ENCODE measurements at places on chromosomes 7 and 10. TPM values are rescaled to one million over a fixed set of nuclear protein-coding genes. Genes with fewer than 3 reads are reported as not detected.

- DNase-seq: no peak
Observed at GRCh38 chr10:32650246-32650655, 204.3 kb downstream of the CCDC7 start.

DNA sequence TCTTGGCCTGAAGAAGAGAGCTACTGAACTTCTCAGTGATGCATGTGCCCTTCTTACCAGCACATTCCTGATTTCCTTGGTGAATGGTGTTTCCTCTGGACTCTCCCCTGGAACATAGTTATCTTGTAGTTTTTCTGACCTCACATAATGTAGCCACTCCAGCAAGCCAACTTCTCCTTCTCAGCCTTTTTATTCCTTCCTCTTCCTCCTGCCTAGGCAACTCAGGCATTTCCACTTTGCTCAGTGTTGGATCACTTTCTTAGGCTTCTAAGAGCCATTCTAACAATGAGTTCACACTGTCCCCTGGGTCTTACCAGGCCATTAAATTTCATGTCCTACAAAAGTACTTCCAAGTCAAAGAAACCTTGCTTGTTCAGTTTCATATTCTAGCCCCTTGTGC is 3.6 kb upstream of the PTTG1IP2 start:
- DNase-seq: no peak

DNA sequence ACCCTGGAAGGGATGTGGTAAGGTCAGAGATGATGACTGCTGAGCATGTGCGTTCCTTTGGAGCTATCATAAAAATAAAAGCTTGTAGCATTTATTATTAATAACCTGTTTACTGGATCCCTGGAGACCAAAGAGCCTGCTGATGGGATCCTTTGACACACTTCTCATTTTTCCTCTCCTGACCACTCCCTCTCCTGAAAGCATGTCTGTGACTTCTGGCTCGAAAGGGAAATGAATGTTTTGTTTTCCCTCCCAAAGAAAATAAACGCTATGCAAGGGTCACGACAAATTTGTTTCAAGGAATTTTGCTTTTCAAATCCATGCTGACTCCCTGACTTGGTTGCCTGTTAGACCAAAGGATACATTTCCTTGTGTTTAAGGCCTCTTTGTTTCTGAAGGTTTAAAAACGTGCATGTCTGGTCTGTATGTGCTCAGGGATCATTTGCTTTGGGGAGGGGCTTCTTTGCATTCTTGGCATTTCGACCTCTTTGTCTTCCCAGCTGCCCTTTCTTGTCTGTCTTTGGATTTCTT is 185.1 kb upstream of the AGK start:
- DNase-seq: no peak

GRCh38 chr7:133950855-133951254 is 176.3 kb upstream of the LRGUK start:
- DNase-seq: no peak

DNA sequence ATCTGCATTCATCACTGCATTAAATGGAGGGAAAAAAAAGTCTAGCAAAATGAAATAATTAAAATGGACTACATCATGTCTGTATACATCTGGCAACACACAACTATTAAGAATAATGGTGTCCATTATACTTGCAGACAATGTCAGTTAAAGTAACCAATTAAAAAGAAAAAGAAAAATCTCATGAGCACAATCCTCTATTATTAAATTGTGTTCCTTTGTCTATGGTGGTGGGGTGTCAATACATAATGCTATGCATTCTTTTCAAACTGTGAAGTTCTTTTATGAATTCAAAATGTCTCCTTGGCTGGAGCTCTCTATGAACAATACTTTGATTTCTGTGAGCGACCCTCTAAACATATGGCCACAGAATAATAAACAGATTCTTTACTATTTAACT is 63.5 kb downstream of the NRP1 start:
- DNase-seq: no peak

GRCh38 chr10:46560952-46561351 is 4.5 kb upstream of the GPRIN2 start:
- no peak for DNase-seq

GRCh38 chr10:120987359-120987758 is 136.2 kb downstream of the WDR11 start:
- DNase-seq: no peak

The KIAA1217 gene
- 74.2 TPM for polyA plus RNA-seq

The SPDYE1 gene
- polyA plus RNA-seq: 0.27 TPM

The SUGCT gene
- 15.4 TPM for polyA plus RNA-seq

The HIPK2 gene
- 88.7 TPM for polyA plus RNA-seq

The FZD1 gene
- 58.7 TPM for polyA plus RNA-seq

The ITGA8 gene
- 47.9 TPM for polyA plus RNA-seq

All from right renal cortex interstitium (tissue), 3 donors.